ELR (cell line): ENCODE measurements at places on chromosomes 2 and 18.

DNA sequence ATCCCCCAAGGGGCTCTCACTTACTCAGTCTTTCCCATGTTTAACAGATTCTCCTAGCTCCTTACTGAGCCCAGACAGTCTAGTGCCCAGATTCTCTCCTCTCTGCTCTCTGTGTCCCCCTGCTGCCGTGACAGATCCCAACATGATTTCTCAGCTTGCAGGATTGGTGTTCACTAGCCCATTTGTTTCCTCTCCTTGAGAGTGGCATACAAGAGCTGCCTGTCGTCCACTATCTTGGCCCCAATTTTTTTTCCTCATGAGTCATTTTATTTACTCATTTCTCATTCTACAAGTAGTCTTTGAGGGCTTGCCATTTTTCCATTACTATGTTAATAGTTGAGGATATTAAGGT lies 199.9 kb upstream of the FN1 start:
- DNase-seq, result peak; percentile 51

DNA sequence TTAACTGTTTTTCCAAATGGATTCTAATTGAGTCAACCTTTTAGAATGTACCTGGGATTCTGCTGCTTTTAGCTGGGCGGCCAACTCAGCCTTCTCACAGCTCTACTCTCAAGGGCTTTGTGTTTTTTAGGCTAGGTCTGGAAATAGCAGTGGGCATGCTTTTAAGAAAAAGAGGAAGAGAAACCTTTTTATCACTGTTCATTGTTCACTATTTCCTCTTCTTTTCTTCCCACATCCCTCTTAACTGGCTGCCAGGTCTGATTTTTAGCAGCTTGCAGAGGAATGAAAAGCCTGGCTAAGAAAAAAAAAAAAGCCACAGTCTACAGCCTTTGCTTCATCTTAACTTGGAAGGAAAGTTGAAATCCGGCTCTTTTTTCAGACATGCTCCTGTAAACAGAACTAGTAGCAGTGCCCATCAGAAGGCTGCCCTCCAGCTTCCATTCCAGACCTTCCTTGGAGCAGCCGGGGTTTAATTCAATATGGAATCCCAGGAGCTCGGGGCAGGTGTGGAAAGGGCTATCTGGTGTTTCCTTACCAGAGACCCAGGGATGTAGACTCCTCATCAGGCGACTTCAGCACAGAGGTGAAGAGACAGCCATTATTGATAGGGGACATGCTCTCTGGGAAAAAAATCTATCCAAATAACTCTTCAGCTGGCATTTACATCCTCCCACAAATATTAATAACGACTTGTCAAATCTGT lies 230.7 kb downstream of the MYO3B start:
- DNase-seq, result no peak

- peak; percentile 24 for DNase-seq
Measured at GRCh38 chr2:137952586-137953129, 11.6 kb upstream of the HNMT start.

DNA sequence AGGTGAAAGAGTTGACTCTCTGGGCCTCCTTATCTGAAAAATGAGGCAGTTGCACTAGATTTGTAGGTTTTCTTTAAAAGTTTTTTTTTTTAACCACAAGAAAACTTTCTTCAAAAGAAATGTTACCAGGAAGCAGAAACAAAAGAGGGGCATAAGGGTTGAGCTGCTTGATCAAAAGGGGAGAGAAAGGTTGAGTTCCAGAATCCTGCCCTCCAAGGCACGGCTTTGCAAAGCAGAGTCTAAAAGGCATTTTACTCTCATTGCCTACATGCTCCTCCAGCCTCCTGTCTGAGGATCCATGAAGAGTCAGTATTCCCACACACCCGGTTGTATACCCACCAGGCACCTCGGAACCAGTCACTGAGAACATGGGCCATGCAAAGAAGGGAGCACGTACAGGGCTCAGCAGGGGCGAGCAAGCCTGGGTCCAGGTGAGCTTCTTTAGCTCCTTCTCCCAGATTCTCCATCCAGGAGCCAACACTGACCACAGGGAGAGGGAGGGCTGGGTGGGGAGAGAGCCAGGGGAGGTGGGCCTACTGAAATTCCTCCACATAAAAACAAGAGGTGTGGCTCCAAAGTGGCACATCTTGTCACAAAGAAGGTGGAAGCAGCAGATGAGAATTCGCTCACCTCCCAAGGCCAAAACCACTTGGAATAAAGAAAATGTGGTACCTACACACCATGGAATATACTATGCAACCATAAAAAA lies 116.0 kb upstream of the EPC2 start:
- no peak for DNase-seq

- no peak for DNase-seq
Measured at GRCh38 chr2:233307565-233307964, at the start of gene SAG. Gene SAG (plus strand): TSS chr2:233307816. CDS start chr2:233309190, 1,374 bp downstream.

DNA sequence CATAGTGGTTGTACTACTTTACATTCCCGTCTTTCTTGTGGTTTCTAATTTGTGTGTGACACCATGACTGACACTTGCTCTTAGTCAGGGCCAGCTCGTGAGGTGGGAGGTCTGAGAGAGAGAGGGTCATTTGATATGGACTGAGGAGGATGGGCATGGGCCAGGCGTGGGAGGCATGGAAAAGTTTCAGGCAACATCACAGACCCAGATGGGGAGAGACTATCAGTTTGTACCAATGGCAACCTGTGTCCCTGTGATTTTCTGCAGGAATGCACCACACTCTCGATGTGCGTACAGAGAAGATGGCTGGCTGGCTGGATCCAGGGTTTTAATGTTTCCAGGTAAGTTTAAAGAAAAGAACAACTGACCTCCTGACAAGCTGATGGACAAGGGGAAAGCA lies 273.6 kb downstream of the CYRIA start:
- DNase-seq, result no peak

GRCh38 chr18:4251206-4251605 lies 203.9 kb downstream of the DLGAP1 start:
- DNase-seq, result no peak

GRCh38 chr2:138125306-138126288 lies 161.3 kb downstream of the HNMT start:
- DNase-seq, result no peak

DNA sequence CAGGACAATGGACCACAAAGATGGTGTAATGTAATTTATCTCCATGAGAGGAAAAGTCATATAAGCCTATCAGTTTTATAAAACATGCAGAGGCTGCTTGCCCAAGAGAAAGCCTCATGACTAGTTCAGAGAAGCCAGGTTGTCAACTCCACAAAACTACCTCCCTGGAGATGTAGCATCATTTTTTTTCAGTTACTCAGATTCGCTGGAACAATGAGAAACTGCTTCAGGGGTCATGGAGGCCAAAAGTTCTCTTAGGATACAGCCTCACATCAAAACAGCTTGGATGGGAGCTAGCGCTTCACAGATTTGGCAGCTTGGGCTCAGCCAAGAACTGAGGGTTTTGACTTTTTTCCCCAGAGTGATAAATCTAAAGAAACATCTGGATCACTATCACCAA lies 263.5 kb downstream of the INSIG2 start:
- DNase-seq, result no peak

DNA sequence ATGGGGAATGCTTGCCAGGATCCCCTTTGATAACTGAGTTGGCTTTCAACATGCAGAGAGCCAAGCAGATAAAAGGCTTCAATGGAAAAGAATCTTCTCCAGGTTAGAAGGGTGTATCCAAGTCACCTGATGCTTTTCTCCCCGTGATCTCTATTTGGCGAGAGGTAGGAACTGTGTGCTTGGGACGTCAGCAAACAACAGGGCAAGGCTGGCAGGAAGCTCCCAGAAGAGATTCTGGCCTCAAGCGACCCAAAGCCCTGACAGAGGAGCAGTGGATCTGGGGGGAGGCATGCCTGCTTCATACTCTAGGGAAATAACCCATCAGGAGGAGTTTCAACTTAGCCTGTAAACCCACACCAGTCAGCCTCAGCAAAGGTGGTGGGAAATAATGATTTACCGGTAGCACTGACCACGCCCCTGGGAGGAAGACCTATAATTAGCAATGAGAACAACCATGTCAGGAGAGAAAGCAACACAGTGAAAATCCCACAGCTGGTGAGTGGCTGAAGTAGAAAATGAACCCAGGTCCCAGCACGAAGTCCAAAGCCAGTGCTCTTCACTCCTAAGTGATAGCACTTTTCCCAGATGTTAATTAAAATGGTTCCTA lies 76.3 kb upstream of the SEC11C start:
- no peak for DNase-seq

DNA sequence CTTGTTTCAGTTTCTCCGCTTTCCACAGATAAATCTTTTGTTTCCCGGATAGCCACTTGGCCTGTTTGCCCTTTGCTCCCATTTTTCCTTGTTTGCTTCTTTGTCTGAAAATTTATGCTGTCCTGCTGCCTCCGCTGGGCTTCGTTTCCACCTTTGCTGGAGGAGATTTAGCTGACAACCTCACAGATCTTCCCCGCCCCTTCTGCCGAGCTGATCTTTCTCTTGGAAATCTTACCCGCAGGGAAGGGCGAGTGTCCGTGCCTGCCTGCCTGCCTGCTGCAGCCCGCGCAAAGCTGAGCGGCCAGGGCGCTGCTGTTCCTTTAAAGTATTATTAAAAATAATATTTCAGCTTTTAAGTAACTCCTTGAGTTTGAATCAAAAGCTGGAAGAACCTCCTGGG lies 1.4 kb upstream of the XRCC5 start:
- no peak for DNase-seq

DNA sequence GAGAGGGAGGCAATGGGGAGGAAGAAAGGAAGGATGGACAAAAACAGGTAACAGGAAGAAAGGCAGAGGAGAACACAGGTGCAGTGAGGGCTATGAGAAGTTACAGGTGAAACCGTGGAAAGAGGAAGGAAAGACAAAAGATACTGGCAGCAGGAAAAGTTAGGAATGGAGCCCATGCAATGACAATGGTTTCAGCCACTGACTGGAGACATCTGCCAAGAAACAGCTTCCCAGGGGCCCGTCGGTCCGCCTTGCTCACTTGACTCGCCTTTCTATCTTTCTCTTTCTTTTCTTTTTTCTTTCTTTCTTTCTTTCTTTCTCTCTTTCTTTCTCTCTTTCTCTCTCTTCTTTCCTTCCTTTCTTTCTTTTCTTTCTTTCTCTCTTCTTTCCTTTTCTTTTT lies 37.5 kb downstream of the ST8SIA5 start:
- DNase-seq, result no peak

DNA sequence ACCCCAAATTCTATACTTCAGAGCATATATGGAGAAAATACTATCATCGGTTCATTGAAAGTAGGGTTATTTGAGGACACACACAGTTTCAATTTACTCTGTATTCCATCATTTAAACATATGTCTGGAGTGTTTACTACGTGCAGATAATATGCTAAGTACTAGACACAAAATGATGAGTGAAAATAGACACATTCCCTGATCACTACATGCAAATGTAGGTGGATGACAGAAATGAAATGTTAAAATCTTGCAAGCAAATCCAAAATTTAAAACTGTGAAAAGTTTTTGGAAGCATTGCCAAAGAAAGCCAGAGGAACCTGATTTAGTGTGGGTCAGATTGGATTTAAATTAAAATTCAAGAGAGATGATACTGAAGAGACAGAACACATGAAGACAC lies 1106.6 kb downstream of the CBLN2 start:
- DNase-seq, result no peak

- no peak for DNase-seq
Measured at GRCh38 chr18:13223311-13224143, 5.0 kb downstream of the LDLRAD4 start.

DNA sequence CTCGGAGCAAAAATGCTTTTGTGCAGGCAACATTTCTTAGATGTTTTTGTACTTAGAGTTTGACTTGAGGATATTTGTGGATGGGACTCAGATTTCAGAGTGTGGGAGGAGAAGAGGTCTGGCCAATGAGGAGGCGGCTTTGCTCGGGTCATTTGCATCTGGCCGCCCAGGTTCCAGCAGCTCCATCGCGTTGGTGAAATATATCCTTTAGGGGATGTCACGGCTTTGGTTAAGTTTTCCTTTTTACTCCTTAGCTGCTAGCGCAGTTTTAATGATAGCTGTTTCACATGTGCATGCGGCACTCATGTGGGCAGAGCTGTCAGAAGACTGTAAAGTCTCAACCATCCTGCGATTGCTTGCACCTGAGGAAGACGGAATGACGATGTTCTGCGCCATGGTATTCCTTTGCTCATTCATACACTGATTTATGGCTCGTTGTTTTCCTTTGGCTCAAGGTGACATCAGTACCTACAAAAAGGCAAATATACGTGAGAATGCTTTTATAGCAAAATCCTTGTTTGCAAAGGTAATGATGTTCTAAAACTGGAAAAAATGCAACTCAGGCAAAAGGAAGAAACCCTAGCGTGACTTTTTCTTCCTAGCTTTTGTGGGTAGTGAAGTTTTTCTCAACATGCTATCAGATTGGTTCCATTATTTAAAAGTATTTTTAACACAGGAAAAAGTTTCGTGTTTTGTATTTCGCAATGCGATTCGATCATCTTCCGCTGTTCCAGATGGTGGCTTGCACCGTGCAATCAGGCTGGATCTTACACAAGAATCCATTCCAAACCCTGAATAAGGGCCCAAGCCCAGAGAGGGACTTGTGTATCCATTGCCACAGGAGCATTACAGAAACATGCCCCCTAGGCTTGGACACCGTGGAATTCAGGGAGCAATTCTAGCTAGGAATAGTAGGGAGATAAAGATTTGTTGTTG lies 70.5 kb upstream of the ZNF516 start:
- peak; percentile 91 for DNase-seq

- peak; percentile 92 for DNase-seq
Measured at GRCh38 chr18:58497845-58498244, 131.0 kb downstream of the ALPK2 start.

GRCh38 chr2:215884451-215885087 lies 128.8 kb downstream of the MREG start:
- DNase-seq, result no peak

DNA sequence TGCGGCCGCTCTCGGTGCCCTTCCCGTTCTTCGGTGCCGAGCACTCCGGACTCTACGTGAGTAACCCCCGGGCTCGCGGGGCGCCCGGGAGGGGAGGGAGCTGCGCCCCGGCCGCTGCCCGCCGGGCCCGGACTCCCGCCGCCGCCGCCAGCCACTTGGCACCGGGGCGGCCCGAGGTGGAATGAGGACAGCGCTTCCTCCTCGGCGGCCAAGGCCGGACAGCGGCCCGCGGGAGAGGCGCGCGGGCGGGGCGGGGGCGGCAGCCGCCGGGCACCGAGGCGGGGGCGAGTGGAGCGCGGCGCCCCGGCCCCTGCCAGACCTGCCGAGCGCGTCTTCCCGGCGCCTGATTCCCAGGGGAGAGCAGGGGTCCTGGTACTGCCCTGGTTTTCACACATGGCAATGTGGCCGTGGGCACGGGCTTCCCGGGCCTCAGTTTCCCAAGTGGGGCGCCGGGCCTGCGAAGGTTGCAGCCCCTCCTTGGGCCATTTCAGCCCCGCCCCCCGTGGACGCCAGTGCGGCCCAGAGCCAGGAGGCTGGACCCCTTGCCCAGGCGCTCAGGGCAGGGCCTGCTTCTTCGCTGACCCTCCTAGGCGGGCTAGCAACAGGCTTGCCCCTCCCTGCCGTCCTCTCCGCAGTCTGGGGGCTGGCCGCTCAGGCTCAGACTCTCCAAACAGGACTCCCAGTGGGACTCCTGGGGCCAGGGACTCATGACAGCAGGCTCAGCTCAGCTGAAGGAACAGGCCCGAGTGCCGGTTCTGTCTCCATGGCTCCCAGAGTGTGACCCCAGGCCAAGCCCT lies 775 bp downstream of the SNED1 start:
- no peak for DNase-seq

GRCh38 chr18:50131591-50131990 lies 63.4 kb downstream of the MYO5B start:
- DNase-seq, result no peak
